ENCODE measurements at places on chromosomes 7 and 10. TPM values are rescaled to one million over a fixed set of nuclear protein-coding genes. Genes with fewer than 3 reads are reported as not detected.
A peak's percentile ranks its signal among the peaks of the same experiment; 100 is the strongest.

Gene TMEM225B
- total RNA-seq, result 0.89 TPM

Gene SRRM3
- total RNA-seq, result 0.31 TPM

Gene FOXI2
- total RNA-seq, result 0.09 TPM

Gene THSD7A
- 3.8 TPM for total RNA-seq

Gene ITPRID1
- 0.44 TPM for total RNA-seq

DNA sequence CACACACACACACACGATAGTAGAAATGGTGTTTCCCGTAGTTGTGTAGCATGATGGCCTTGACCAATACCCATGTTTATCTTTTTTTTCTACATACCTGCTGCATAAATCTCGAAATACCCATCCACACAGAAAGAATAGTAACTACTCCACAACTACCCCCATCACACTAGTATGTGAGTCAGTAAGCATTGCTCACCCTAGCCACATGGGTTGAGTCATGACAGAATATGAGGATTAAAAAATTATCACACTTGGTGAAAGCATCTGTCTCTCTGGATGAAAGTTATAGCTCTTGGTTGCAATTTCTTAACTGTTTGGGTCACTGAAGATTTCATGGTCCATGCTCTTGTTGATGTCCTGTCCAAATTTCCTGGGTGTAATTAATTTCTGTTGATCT, 103.4 kb upstream of the MDFIC start:
- H3K36me3 ChIP-seq, result no peaks in the 10 kb centered on the region
- H3K4me1 ChIP-seq, result peaks cover 5% of the 10 kb centered on the region
- DNase-seq, result peak; percentile 34
- H3K27ac ChIP-seq, result no peak overlapping the region

DNA sequence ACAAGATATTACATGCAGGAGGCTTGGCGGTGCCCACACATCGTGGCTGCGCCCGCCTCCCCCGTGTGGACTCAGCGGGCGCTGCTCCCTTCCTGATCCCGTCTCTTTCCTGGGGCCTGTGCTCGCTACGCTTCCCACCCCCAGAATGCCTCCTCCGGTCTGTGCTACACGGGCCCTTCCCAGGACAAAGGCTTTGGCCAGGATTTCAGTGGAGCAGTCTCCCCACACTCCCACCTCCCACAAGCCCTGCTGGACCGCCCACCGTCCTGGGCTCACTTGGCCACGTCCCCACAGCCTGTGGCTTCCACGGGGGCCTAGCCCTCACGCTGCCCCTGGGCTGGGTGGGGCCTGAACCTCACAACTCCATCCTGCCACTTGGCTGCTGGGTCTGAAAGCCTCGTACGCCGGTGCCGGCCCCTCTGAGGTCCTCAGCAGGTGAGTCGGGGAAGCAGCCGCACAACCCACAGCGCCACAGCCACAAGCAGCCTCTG, 17.3 kb downstream of the CFAP46 start:
- no peak overlapping the region for H3K27ac ChIP-seq
- H3K36me3 ChIP-seq, result no peaks in the 10 kb centered on the region
- H3K4me3 ChIP-seq, result no peak overlapping the region
- H3K27me3 ChIP-seq, result no peaks in the 10 kb centered on the region
- DNase-seq, result no peak
- H3K4me1 ChIP-seq, result no peaks in the 10 kb centered on the region

DNA sequence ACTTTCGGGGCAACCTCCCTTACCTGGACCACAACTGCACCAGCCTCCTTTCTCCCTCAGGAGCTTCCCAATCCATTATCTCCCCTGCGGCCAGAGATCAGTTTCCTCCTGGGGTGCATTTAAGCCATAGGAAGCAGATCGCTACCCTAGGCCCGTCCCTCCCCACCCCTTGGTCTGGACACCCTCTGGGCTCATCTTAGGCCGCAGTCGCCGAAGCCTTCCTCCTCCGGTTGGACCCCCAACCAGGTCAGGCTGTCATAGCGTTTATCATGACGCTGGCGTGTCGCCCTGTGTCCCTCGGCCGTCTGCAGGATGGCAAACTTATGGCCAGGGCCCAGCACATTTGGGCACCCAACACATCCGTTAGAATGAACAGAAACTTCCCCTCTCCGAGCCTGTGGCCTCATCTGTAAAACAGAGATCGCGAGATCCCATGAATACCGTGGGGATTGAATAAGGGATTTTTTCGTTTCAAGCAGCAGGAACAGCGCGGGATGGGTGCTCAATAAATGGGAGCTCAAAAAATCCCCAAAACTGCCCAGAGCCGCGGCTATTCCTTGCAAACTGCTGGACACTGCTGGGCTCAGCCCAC, 669 bp upstream of the AP5Z1 start:
- peaks cover 17% of the 10 kb centered on the region for H3K4me1 ChIP-seq
- peak; percentile 88 for DNase-seq
- H3K4me3 ChIP-seq, result peak overlapping the region; percentile 100
- peak overlapping the region; percentile 94 for H3K27ac ChIP-seq
- peaks cover 8% of the 10 kb centered on the region for H3K36me3 ChIP-seq
- no peaks in the 10 kb centered on the region for H3K27me3 ChIP-seq

DNA sequence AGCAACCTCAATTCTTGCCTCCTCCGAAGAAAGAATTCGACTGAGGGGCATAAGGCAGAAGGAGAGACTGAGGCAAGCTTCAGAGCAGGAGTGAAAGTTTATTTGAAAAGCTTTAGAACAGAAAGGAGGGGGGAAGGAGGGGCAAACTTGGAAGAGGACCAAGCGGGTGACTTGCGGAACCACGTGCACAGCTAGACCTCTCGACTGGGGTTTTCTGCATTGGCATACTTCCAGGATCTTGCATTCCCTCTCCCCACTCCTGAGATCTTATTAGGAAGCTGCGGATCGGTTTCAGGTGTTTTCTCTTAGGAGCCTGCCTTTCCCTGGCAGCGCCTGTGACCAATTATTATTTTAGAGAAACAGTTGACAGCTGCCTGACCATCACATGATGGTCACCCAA, 20.3 kb upstream of the CPXM2 start:
- H3K4me3 ChIP-seq, result no peak overlapping the region
- DNase-seq, result no peak
- H3K27me3 ChIP-seq, result peaks cover 43% of the 10 kb centered on the region
- no peak overlapping the region for H3K27ac ChIP-seq

DNA sequence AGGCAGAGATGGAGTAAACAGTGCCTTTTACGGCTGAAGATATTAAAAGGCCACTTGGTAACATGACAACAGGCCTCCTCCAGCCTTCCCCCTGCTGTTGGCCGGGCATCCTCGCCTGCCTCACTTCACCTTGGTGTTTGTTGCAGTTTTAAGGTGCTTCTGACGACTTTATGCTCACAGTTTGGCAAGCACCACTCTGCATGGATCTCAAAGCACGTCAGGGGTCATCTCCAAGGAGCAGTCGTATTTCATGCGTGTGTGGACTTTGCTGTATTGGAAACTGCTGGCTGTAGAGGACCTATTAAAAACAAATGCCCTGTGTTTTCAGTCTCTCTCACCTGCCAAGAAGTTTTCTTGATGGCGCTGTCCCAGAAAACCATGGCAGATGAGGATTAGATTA, 483.1 kb downstream of the RPS24 start:
- H3K27me3 ChIP-seq, result peaks cover 2% of the 10 kb centered on the region
- no peak overlapping the region for H3K4me3 ChIP-seq
- H3K27ac ChIP-seq, result no peak overlapping the region
- no peaks in the 10 kb centered on the region for H3K36me3 ChIP-seq
- H3K4me1 ChIP-seq, result peaks cover 30% of the 10 kb centered on the region

GRCh38 chr10:116158036-116158435, 115.0 kb downstream of the GFRA1 start:
- no peaks in the 10 kb centered on the region for H3K27me3 ChIP-seq
- H3K4me3 ChIP-seq, result no peak overlapping the region
- no peak overlapping the region for H3K27ac ChIP-seq

DNA sequence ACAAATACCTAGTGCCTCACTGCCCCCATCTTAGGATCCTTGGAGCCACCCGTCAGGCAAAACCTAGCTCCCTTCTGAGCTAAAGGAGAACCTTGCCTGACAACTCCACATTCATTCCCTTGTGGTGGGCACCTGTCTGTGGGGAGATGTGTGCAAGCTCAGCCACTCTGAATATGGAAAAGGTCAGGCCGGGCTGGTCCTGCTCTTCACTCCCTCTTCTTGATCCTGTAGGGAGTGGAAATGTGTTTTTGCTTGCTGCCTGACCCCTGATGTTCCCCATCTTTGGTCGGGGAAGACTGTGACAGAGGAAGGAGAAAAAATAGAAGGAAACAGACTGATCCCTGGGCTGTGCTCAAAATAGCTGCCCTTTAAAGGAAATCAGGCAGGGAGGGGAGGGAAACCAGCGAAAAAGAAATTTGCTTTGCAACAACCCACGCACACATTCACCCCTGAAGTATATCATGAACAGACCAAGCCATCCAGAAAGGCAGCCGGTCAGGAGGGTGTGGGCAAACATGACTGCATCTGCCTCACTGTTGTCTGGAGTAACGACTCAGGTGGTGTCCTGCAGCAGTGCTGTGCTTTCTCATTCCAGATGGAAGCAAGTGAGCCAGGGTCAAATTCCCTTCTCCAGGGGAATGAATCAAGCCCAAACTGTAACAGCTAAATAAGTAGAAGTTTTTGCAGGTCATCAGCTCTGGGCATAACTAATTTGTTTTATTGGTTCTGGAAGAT, 74.0 kb downstream of the SCRN1 start:
- H3K4me3 ChIP-seq, result no peak overlapping the region
- H3K36me3 ChIP-seq, result peaks cover 9% of the 10 kb centered on the region
- H3K4me1 ChIP-seq, result peaks cover 9% of the 10 kb centered on the region
- no peak overlapping the region for H3K27ac ChIP-seq
- peak; percentile 47 for DNase-seq
- no peaks in the 10 kb centered on the region for H3K27me3 ChIP-seq

GRCh38 chr7:16711730-16712129, 41.8 kb upstream of the TSPAN13 start:
- no peak for DNase-seq
- no peaks in the 10 kb centered on the region for H3K27me3 ChIP-seq
- no peak overlapping the region for H3K4me3 ChIP-seq
- no peaks in the 10 kb centered on the region for H3K36me3 ChIP-seq
- no peak overlapping the region for H3K27ac ChIP-seq

- no peak overlapping the region for H3K27ac ChIP-seq
- H3K36me3 ChIP-seq, result no peaks in the 10 kb centered on the region
- no peaks in the 10 kb centered on the region for H3K4me1 ChIP-seq
- no peak overlapping the region for H3K4me3 ChIP-seq
Observed at GRCh38 chr7:45145881-45146280, 11.7 kb upstream of the RAMP3 start.

DNA sequence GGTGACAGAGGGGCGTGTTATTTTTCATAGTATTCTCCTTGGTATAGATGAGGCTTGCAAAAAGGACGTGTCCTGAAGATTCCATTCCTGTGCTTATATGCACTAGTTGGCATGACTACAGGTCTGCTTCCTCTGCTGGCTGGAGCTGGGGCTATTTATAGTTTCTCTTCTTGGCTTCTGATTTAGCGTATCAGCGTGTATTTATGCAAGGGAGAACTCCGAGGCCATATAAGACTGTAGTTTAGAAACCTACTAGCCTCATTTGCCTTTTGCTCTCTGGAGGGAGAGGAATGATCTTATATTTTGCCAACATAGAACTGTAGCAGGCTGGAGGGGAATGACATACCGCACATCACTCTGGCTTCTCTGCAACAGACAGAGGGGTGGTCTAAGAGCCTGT, 39.7 kb downstream of the CACNB2 start:
- no peaks in the 10 kb centered on the region for H3K36me3 ChIP-seq
- no peak overlapping the region for H3K4me3 ChIP-seq
- H3K27ac ChIP-seq, result peak overlapping the region; percentile 73
- no peaks in the 10 kb centered on the region for H3K27me3 ChIP-seq

GRCh38 chr10:543131-543530, 146.3 kb downstream of the DIP2C start:
- peaks cover 18% of the 10 kb centered on the region for H3K4me1 ChIP-seq
- no peak overlapping the region for H3K4me3 ChIP-seq
- no peaks in the 10 kb centered on the region for H3K36me3 ChIP-seq
- DNase-seq, result no peak
- no peaks in the 10 kb centered on the region for H3K27me3 ChIP-seq

- H3K4me3 ChIP-seq, result peak overlapping the region; percentile 51
- peaks cover 16% of the 10 kb centered on the region for H3K27me3 ChIP-seq
- H3K4me1 ChIP-seq, result peaks cover 10% of the 10 kb centered on the region
Observed at GRCh38 chr10:117005527-117006055, 604 bp upstream of the SHTN1 start.

GRCh38 chr10:91474009-91474408, 63.9 kb downstream of the HECTD2 start:
- H3K36me3 ChIP-seq, result no peaks in the 10 kb centered on the region
- no peaks in the 10 kb centered on the region for H3K27me3 ChIP-seq

DNA sequence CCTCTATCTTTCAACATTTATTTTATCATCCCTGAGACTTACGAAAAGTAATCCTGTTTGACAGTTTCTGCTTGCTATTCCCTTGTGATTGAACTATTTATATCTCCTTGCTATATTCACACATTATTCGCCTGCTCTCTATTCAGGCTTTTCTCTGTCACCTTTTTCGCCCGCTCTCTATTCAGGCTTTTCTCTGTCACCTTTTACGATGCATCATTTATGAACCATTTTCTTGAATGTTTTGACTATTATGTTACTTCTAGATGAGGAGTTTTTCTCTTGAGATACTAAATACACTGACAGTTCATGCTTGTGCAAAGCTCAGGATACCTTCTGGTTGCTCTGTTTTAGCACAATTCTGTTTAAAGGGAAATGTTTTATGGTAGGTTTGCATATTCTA, 143.3 kb upstream of the VSTM2A start:
- H3K36me3 ChIP-seq, result no peaks in the 10 kb centered on the region
- no peak for DNase-seq
- H3K27ac ChIP-seq, result no peak overlapping the region
- no peaks in the 10 kb centered on the region for H3K4me1 ChIP-seq

Measured in muscle of leg (tissue), 16 donors.